Cortex of kidney (tissue), 1 donor: ENCODE measurements at places on chromosomes 6 and 20.

GRCh38 chr6:25359191-25359861, 80.2 kb downstream of the CARMIL1 start:
- DNase-seq, result no peak

- DNase-seq, result no peak
These were observed 262.4 kb upstream of the AGPAT4 start for GRCh38 chr6:161536224-161536630.

- DNase-seq, result no peak
These were observed 8.5 kb upstream of the SOD2 start for GRCh38 chr6:159701413-159701999.

DNA sequence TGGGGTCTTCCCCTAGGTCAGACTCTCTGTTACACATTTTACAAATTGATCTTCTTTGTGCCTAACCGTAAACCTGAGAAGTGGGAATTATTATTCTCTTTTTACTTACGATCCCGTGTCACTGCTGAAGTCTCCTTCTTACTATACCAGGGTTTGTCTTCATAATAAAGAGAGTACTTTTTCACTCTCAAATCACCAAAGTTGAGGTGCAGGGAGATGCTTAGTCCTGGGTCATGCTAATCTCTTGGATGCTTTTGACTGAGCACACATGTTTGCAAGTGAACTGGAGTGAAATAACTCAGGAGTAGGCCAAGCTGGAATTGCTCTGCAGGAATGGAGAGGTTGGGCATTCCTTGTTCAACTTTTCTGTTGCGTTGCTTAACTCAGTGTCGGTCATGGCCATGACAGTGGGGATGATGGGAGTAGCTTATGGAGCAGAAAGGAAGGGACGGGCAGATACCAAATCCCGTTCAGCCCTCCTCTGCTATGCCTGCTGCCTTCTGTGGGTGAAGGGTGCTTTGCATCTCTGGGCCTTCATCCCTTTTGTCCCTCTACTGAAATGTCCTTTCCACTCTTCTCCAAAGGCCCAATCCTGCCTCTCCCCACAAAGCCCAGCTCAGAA, 15.2 kb upstream of the TAGAP start:
- no peak for DNase-seq
